ENCODE measurements at places on chromosomes 1 and 21.

- no peak for DNase-seq
These were observed 55.5 kb upstream of the EDN2 start for GRCh38 chr1:41539999-41540398.

DNA sequence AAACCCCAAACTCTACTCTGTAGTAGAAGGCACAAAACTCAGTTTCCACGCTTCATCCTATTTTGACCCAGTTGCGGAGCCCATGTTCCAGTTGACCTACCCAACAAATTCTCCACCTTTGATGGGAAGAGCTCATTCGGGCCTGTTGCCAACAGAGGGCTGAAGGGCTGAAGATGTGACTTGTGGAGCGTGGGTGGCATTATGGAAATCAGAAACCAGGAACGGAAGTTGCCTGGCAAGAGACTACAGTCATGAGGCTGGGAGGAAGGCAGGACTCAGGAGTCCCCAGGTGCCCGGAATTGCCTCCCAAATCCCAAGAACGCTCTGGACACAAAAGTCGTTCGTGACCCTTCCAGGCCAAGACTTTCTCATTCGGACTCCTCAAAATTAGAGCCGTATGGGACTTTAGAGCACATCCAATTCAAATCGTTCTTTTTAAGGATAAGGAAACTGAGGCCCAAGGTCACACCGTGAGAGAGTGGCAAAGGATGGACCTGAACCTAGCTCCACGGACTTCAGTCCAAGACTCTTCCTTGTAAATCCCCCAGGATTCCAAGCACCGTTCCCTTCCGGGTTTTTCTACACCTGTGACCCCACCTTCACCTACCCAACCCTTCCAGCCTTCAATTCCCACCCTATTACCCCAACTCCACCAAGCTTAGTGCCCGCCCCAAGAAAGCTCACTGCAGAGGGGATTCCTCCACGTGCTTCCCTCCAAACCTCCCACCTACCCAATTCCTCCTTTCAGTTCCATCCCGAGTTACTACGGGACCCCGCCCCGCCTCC, 739 bp downstream of the SMG5 start:
- DNase-seq: peak; percentile 38

DNA sequence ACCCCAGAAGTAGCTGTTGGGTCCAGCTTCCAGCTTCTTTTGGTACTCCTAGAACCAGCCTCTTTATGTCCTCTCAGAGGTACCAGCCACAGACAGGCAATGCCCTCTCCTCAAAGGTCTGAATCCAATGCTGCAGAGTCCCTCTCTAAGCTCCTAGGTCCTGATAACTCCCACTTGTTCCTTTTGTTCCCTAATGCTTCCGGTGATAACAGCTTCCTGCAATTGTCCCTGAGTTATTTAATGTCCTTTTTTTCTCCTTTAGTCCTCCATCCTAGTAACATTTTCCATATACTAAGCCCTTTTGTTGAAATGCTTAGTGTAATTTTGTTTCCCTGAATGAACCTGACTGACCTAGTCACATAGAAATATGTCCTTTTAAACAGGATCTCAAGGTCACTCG, 201.7 kb upstream of the BEND5 start:
- no peak for DNase-seq

DNA sequence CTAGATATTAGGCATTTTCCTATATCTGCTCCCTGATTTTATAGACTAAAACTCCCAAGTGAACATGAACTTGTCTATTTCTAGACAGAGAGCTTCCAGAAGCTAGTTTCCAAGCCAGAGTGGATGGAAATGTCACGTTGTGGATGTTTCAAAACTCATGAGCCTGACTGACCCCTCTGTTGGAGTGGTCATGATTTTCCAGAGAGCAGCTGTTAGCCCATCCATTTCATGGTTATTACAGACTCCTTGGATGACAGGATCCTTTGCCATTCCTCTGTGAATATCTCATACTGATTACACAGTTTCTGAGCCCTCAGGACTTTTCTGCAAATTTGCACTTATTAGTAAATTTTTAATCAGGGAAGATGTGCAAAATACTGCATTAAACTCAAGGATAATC, 76.8 kb upstream of the ATF3 start:
- no peak for DNase-seq

DNA sequence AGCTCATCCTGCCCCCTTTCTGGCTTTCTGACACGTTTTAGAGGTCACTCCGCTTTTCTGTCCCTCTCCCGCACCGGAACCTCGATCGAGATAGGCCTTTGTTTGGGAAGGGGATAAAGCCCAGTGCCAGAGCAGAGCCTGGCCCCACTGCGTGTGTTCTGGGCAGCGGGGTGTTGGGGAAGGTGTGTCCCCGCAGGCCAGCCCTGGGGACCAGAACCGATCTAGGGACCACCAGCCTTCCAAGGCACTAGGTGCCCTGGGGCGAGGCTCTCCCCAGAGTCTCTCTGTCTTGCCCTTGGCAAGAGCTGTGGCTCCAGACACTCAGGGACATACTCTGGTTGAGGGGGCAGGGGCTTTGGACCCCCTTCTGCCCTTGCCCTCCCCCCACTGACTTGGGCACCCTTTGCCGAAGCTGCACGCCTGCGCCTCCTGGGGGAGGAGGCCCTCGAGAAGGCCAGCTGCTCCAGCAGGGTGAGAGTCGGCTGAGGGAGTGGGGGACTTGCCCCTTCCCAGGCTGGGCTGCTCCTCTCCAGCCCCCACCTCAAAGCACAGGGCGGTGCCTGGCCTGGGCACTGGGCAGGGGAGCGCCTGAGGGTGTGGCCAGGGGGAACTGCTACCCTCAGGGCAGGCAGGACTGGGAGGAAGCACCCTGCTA, 16.4 kb downstream of the PRXL2B start:
- DNase-seq: no peak

- DNase-seq: no peak
These were observed 125.0 kb upstream of the KCNK2 start for GRCh38 chr1:214957330-214958137.

- DNase-seq: no peak
These were observed 128.0 kb downstream of the ADAMTS1 start for GRCh38 chr21:26717146-26717739.

DNA sequence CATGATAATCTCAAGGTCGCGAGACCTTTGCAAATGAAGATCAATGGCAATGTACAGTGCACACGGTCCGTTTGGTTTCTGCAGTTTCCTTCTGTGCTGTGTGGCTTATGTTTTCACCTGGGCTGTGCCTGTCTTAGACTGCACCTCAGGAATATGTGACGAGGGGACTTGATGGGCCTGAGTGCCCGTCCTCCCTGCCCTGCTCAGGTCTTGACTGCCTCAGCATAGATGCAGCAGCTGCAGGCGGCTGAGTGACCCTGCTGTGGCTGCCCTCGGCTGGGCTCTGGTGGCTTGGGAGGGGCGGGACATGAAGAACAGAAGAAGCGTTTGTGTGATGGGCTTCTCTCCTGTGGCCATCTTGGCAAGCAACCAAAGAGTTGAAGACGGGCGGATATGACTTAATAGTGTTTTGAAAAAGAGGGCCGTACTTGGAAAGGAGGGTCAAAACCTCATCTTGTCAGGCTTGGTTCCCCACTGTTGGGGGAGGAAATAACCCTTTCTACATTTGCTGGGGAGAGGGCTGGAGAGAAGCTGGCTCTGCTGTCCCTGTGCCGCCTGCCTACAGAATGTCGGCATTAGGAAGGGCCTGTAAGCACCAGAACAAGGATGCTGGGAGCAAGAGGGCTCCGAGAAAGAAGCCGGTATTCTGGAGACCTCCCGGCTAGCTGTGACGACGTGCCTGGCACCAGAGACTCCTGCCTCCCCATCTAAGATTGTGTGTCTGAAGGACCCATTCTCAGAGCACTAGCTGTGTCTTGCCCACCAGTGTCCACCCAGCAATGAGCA, 7.1 kb downstream of the MYBPHL start:
- DNase-seq: no peak

DNA sequence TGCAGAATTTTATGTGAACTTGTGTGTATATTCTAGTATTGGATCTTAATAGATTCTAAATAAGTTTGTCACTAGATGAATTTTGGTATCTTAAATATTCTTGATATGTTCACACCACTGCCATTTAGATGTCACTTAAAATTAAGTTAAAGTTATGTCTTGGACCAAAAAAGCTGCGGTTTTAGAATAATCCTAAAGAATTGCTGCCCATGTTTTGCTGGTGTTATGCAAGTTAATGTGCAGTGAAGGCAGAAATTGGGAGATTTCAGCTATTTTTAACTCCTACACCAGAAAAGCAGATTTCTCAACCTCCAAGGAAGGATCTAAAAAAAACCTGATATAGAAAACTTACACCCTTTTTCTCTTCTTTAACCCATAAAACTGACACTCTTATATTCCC, 757 bp downstream of the ACADM start:
- no peak for DNase-seq

DNA sequence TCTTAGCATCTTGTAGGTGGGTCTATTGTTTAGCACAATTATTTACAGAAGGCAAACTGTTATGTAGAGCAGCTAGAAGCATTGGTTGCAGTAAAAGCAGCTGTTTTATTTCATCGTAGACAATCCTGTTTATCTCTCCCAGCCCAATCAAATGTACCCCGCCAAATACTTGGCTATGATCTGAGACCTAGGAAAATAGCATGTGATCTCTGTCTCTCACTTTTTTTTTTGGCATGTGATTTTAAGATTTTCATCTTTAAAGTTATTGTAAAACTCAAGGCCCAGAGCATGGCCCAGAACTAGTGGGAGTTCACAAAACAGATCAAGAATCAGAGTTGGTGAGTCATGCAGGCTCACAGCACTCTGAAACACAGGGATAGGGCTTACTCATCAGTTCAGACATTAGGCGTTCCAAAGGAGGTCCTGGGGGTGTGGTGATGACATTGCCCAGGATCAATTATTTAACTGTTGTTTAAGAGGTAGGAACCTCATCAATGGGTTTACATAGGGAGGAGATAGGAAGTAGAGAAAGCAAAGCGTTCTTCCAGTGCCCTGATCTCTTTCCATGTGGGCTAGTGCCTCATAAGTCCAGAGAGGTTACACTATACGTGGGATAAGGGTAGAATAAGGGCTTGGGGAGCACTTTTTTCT, 40.2 kb downstream of the TBX19 start:
- DNase-seq: no peak

- no peak for DNase-seq
These were observed 182.3 kb upstream of the GALNT2 start for GRCh38 chr1:229884765-229885164.

- no peak for DNase-seq
These were observed 227.9 kb downstream of the RERE start for GRCh38 chr1:8589571-8589970.

Data from stimulated activated CD4-positive, alpha-beta T cell treated with anti-CD3 and anti-CD28 coated beads, Interleukin-2, amount 100 ng/mL, for 24 hours (primary cell).